ENCODE measurements at places on chromosomes 7 and 10.

DNA sequence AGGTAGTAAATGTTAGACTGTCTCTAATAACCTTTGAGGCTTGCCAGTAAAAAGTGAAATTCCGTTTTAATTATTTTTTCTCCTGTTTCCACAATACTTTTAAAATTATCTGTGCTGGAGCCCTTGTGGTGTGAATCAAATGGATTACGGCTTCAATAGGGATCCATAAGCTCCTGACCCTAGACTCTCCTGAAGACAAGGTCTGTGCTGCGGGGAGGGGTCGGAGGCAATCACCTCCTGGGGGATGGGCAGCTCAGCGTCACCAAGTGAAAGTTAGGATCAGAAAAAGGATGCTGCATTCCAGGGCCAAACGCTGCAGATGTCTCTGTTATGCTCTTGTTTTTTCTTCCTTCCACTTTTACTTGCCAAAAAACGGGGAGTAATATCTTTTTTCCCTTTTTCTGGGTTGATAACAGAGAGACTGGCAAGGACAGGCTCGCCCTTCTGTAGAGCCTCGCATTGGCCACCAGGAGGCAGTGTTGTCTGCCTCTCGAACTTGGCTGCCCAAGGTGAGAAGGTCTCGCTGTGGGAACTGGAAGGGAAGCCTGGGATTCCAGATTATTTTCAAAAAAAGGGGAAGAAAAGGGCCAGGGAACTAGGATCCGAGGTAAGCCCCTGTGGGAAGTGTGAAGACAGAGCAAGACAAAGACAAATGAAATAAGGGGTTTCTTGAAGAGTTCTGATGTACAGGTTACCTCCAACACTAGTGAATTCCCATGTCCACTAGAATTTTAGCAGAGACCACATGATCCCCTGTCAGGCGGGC is 621.9 kb downstream of the ACTR3B start:
- DNase-seq: peak; percentile 2

GRCh38 chr10:22690614-22691431 is 23.6 kb downstream of the PIP4K2A start:
- DNase-seq: no peak

DNA sequence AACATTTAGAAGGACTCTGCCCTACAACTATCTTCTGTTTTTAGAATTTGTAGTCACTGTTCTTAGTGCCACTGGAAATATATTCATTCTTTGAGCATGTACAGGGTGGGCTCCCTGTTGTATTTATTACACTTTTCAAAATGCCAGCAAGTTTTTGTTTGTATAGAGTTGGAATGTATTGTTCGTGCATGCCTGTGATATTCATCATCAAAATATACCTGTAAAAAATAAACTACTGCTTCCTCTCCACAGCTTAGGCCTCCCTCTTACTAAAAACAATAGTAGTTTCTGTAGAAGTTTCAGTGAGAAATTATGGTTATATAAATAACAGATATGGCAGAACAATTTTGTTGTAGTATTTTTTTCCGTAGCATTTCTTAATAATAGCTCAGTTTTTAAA is 61.6 kb downstream of the NHLRC2 start:
- DNase-seq: no peak

- no peak for DNase-seq
These were observed 137.9 kb upstream of the HDAC9 start for GRCh38 chr7:18357691-18358090.

DNA sequence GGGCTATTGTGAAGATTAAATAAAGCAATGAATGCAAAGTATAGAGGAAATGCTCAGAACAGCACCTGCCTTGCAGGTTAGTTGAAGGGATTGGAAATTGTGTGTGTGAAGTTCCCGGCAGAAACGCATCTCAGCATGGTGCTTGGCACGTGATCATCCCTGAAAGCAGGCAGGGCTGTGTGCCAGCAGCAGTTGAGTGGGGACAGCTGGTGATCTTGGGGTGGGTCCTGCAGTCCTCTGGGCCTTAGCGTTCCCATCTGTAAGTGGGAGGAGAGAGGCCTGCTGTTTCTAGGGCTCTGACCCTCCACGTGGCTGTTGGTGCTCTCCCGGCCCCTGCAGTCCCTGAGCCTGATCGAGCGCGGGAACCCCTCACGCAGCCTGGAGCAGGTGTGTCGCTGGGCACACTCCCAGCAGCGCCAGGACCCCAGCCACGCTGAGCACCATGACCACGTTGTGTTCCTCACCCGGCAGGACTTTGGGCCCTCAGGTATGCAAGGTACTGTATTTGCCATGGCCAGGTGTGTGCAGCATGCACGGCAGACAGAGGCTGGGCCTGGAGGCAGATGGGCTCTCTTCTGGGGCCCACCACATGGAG is 55.3 kb downstream of the TBATA start:
- DNase-seq: no peak

DNA sequence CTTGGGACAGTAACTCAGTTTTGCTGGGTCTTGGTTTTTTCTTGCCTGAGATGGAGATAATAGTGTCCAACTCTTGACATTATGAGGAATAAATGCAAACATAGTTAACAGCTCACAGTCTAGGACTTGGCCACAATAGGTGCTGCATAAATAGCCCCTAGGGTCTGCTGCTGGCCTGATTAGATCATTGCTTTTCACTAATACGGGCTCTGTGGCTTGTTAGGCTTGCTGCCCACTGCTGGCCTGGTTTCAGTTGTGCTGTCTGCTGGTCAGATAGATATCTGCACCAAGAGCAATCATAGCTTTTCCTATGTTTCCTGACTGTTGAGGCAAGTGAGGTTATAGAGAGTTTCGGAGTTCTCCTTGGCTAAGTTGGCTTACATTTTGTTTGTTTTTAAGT is 246.1 kb downstream of the DNAJB9 start:
- no peak for DNase-seq

DNA sequence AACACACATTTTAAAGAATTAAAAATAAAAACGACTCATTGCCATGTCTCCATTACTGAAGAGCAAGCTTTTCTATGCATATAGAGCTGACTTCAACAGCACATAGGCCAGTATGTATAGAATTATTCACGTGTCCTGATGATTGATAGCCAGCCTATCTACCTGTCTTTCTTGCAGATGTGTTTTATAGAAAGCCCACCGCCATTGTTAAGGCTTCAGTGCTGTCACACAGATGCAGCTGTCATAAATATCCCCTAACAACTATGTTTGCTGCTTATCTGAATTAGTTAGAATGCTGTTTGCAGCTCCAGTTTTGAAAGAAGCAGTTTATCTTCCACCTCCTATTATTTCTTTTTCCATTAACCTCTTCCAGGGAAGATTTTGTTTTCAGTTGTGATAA is 235.9 kb downstream of the SLC25A13 start:
- DNase-seq: no peak

- no peak for DNase-seq
These were observed 11.0 kb downstream of the MAPK8 start for GRCh38 chr10:48317321-48317990.

DNA sequence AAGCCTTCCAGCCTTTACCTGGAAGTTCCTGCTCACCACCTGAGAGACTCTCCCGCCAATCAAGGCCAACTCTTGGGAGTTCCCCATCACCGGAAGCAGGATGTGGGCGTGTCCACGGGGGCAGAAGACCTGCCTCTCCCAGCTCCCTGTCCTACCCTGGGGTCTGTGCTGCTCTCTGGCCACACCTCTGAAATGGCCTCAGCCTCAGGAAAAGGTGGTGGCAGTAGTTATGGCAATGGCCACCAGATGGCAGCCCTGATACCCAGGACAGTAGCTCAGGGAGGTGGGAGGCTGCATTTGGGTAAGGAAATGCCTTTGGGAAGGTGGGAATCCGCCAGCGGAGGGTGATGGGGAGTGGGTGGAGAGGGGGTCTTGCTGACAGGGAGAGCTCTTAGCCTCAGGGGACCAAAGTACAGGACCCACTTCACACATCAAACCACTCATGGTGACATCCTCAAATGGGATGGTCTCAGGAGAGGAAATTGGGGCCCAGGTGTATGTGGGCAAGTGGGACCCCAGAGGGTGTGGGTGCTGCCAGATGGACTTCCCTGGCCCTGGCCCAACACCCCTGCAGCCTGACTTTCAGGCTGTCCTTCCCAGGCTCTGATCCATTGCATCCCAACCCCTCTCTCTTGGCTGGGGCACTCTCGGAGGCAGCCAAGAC is 33.9 kb downstream of the KAZALD1 start:
- DNase-seq: peak; percentile 76

GRCh38 chr10:22245567-22245966 is 27.8 kb upstream of the EBLN1 start:
- no peak for DNase-seq

GRCh38 chr10:1545524-1545923 is 191.8 kb downstream of the ADARB2 start:
- DNase-seq: no peak

DNA sequence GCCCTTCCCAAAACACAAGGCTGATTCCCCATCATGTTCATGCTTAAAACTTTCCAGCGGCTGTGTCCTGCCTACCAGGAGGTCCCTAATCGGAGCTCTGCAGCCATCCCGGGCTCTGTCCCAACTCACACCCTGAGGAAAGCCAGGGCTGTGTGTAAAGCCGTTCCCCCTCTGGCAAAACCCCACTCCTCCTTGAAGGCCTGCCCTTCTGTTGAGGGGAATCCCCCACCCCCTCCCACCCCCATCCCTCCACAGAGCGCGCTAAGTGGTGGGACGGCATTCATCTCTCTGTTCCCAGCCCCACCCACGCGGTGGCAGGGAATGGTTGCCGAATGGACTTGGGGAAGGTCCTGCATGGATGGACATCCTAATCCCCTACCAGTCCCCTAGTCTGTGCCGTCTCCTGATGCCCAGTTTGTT is 667 bp upstream of the TMEM120A start:
- DNase-seq: no peak

GRCh38 chr10:3525832-3526449 is 259.1 kb downstream of the KLF6 start:
- no peak for DNase-seq

GRCh38 chr10:95503526-95503925 is 57.6 kb downstream of the SORBS1 start:
- no peak for DNase-seq

- no peak for DNase-seq
These were observed 347.2 kb downstream of the SDK1 start for GRCh38 chr7:3648276-3648675.

GRCh38 chr7:26989897-26990670 is 105.7 kb downstream of the HOXA1 start:
- DNase-seq: no peak

DNA sequence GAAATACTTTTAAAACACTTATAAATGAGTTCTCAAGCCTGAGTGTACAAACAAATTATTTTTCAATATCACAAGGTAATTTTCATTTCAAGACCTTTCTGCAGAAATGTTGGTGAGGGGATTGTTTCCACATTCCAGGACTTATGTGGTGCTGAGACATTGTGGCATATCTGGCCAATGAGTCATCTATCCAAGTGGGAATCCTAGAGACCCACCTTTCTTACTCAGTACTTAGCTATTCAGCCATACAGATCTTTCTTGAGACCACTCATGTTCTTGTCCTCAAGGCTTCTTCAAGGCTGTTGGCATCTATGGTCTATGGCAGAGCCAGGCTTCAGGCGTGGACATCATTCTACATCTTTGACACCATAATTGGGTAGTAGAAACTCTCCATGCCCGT is 225.4 kb downstream of the DKK1 start:
- no peak for DNase-seq

GRCh38 chr7:38323156-38323555 is 49.7 kb upstream of the TARP start:
- DNase-seq: no peak

GRCh38 chr10:11063856-11064255 is 46.2 kb downstream of the CELF2 start:
- DNase-seq: no peak

GRCh38 chr10:2119316-2119715 is 382.0 kb upstream of the ADARB2 start:
- no peak for DNase-seq

DNA sequence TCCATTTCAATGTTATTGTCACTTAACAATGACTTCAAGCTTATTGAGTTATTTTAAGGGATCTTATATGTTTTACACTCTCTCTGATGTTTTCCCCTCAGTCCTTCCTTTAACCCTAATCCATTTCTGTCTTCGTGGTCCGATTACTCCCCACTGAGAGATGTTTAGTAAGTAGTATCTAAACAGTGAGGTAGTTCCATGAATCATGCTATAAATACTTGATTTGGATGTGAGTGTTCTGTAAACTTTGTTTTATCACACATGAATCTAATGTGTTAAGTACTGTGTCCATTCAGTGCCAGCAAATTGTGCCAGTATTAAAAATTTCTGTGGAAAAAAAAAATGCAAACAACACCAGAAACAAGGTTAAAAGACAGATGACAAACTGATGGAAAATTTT is 18.6 kb downstream of the RPP30 start:
- DNase-seq: no peak

GRCh38 chr7:127287133-127287532 is 34.4 kb upstream of the GRM8 start:
- DNase-seq: no peak

DNA sequence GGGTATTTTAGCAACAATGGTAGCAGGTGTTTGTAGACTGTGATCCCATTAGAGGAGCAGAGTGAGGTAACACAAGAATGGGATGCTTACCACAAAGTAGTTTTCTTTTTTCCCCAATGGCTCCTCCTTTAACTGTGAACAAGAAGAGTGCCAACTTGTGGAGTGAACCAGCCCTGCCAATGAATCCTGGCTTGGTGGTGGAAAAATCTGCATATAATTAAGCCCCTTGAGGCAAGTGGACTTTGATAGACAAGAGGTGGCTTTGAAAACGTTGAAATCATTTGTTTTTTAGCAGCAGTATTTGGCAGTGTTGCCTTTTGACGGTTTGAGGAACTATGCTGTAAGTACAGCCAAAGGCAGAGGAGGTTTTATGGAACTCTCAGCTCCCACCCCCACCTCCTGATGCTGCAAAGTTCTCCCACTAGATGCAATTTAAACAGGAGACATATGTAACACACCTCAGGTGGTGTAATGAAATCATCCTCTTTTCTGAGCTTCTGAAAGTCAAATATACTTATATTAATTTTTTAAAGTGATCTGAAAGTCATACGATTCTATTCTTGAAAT is 295.6 kb downstream of the DPP6 start:
- no peak for DNase-seq
